Stimulated activated CD4-positive, alpha-beta T cell treated with anti-CD3 and anti-CD28 coated beads, Interleukin-4, amount 100 ng/mL, for 4 hours (primary cell): ENCODE measurements at places on chromosomes 3 and 15.

DNA sequence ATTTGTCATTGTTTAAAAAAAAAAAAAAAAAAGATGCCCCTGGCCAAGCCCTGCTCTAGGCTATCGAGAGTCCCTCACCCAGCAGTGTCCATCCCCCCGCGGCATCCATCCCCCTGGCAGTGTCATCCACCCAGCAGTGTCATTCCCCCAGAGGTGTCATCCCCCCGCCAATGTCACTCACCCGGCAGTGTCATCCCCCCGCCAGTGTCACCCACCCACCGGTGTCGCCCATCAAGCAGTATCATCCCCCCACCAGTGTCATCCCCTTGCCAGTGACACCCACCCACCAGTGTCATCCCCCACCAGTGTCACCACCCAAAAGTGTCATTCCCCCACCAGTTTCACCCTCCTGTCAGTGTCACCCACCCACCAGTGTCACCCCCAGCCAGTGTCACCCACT is 99.3 kb upstream of the PRR20G start:
- DNase-seq: no peak

DNA sequence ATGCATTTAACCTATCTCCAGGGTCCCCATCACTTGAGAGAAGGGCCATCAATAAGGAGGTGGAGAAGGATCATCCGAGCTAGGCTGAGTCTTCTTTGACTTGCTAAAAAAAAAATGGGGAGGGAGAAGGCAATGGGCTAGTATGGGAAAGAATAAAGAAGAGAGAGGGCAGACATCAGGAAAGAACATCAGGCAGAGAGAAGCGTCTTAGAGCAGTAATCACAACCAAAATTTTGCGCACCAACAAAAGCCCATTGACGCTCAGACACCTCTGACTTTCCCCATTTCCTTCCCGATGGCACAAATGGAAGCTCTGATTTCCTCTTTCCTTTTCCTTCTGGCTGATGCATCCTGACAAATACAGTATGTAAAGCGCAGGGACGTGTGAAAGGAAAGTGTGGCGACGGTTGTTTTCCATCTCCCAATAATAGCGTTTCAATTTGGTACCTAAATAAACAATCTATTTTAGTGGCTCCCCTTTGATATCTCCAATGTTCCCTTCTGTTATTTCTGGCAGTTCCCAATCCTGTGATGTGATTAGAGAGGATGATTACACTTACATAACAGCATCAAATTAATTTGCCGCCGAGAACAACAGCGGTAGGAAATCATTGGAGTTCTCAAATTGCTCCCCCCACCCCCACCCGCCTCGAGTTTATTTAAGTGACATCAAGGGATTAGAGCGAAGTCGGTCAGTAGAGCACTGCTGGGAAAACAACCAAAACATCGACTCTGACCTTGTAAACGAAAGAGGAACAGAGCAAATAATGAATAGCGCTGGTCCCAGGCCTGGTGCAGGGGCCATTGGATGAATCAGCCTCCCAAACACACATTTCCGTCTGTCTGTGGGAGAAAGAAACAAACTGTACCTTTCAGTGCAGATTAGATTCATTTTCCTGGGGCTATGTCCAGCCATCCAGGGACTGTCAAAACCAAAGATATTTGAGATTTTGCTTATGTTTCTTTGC is 273.3 kb upstream of the ICE2 start:
- DNase-seq: no peak

- DNase-seq: no peak
Measured at GRCh38 chr3:104461431-104461830, 905.3 kb upstream of the ALCAM start.

- DNase-seq: no peak
Measured at GRCh38 chr15:80452166-80452565, 48.0 kb downstream of the ARNT2 start.

DNA sequence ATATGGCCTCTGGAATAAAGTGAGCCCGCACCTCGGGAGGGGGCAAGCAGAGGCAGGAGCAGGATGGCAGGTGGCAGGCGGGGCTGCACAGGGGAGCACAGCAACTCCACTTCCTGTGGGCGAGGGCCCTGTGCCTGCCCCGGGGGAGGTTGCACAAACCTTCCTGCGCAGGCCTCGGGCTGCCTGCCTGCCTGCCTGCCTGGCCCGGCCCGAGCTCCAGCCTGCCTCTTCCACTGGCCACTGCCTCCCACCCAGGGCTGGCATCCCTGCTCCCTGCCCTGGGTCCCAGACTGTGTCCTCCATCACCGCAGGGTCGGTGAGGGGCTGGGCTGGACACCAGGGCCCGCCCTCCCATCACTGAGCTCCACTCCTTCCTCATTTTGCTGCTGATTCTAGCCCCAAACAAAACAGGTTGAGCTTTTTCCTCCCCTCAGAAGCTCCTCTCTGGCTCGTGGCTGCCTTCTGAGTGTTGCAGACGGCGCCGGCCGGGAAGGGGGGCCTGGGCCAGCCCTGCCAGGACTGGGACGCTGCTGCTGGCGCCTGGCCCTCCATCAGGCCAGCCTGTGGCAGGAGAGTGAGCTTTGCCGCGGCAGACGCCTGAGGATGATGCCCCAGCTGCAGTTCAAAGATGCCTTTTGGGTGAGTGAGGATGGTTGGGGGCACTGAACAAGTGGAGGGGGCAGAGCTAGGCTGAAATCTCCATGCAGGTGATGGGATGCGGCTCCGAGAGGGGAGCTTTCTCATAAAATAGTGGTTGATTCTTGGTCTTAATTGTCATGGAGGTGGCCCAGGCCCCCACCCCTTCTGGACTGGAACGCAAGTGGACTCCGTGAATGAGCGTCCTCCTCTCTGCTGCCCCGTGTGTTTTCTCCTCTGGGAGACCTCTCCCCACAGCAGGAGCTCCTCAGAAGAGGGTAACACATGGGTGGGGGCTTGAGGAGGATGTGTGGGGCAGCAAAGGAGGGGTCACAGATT is at the start of gene PSTPIP1:
Gene PSTPIP1, plus strand, starts transcription at position 156 of the 975 bp plus-strand sequence. Its CDS starts 448 bp downstream, at position 604.
- peak; percentile 57 for DNase-seq

DNA sequence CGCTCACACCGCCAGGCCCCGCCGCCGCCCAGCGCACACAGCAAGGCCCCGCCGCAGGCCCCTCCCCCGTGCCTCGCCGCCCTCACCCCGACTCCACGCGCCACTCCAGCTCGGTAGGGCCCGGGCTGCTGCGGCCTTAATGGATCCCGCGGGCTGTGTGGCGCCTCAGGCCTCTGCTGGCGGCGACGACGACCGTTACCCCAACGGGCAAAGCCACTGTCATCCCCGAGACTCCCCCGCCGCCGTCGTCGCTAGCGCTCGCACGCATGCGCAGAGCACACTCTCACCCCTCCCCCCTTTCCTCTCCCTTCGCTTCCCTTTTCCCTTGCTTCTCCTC is at the start of gene MSL2:
Gene MSL2, minus strand, starts transcription at position 272 of the 337 bp plus-strand sequence. CDS start 1,222 bp downstream, outside the sequence.
- no peak for DNase-seq

GRCh38 chr3:38834717-38835116 is 18.7 kb upstream of the SCN10A start:
- no peak for DNase-seq

- no peak for DNase-seq
Measured at GRCh38 chr15:90234096-90234988, at the start of gene GDPGP1. TSS of gene GDPGP1 (plus strand) at chr15:90234209. CDS start at chr15:90240909, 6,700 bp downstream.

- no peak for DNase-seq
Measured at GRCh38 chr3:187832202-187832601, 86.9 kb upstream of the BCL6 start.

GRCh38 chr3:113055201-113055600 is 64.4 kb downstream of the GTPBP8 start:
- DNase-seq: no peak
